ENCODE measurements at places on chromosomes 11 and 22.
A peak's percentile ranks its signal among the peaks of the same experiment; 100 is the strongest.

- DNase-seq, result no peak
Measured at GRCh38 chr11:109853156-109853776, 239.9 kb upstream of the ZC3H12C start.

- no peak for DNase-seq
Measured at GRCh38 chr11:38867338-38867737, 2269.3 kb upstream of the RAG2 start.

- DNase-seq, result no peak
Measured at GRCh38 chr22:44086271-44087088, 62.4 kb downstream of the PARVB start.

- DNase-seq, result no peak
Measured at GRCh38 chr11:123144707-123145106, 50.3 kb downstream of the CLMP start.

GRCh38 chr22:37057796-37058510 is 6.4 kb downstream of the KCTD17 start:
- no peak for DNase-seq

- DNase-seq, result no peak
Measured at GRCh38 chr11:15288863-15289262, 174.1 kb downstream of the INSC start.

GRCh38 chr22:34902335-34902734 is 163.6 kb upstream of the ISX start:
- DNase-seq, result no peak

DNA sequence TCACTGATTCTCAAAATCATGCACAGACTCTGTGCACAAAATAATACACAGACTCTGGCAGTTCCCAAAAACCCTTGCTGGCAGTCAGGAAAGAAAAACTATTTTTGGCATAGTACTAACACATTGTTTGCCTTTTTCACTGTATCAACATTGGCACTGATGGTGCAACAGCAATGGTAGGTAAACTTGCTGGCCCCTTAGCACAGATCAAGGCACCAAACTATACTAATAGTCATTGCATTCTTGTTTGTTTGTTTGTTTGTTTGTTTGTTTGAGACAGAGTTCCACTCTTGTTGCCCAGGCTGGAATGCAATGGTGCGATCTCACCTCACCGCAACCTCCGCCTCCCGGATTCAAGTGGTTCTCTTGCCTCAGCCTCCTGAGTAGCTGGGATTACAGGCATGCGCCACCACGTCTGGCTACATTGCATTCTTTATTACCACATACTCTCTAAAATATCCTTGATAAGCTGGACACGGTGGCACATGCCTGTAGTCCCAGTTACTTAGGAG is 81.0 kb upstream of the SLC6A5 start:
- no peak for DNase-seq

DNA sequence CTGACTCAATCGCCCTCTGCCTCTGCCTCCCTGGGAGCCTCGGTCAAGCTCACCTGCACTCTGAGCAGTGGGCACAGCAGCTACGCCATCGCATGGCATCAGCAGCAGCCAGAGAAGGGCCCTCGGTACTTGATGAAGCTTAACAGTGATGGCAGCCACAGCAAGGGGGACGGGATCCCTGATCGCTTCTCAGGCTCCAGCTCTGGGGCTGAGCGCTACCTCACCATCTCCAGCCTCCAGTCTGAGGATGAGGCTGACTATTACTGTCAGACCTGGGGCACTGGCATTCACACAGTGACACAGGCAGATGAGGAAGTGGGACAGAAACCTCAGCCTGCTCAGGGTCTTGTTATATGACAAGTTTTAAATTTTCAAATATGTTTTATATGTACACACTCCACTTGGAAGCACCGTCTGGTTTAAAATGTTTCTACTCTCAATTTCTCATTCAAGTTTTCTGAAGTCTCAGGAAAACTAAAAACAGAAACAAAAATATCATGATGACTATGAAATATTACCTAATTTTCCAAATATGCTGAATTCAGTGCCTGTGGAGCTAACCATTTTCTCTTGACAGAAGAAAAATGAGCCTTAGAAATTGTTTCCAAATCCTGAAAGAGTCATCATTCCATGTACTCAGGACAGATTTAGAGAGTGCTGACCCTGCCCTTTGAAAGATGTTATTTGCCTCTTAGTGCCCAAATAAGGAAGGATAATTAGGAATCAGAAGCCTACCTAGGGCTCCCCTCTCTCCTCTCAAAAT is 48.8 kb upstream of the TOP3B start:
- DNase-seq, result no peak

- peak; percentile 87 for DNase-seq
Measured at GRCh38 chr11:46537537-46538295, 56.1 kb downstream of the AMBRA1 start.

GRCh38 chr11:34602245-34602644 is 18.6 kb upstream of the EHF start:
- no peak for DNase-seq

GRCh38 chr22:46329616-46330015 is 5.9 kb upstream of the TRMU start:
- DNase-seq, result no peak

- DNase-seq, result peak; percentile 7
Measured at GRCh38 chr22:48756146-48757111, 1071.2 kb downstream of the BRD1 start.

GRCh38 chr22:39956932-39957664 is 3.1 kb upstream of the TMA7B start:
- DNase-seq, result no peak

- no peak for DNase-seq
Measured at GRCh38 chr11:73137944-73138274, 4.2 kb downstream of the FCHSD2 start.

DNA sequence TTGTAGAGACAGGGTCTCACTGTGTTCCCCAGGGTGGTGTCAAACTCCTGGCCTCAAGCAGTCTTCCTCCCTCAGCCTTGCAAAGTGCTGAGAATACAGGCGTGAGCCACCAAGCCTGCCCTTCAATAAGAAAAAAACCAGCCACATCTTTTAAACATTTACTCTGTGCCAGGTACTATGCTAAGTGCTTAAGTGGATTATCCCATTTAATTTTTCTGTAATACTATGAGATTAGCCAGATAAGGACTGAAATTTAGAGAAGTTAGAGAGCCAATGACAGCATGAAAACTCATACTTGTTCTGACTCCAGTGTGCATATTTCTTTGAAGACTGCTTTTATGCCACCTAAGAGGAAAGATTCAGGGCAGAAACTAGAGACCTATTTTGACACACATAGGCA is 35.7 kb downstream of the PPME1 start:
- DNase-seq, result no peak

DNA sequence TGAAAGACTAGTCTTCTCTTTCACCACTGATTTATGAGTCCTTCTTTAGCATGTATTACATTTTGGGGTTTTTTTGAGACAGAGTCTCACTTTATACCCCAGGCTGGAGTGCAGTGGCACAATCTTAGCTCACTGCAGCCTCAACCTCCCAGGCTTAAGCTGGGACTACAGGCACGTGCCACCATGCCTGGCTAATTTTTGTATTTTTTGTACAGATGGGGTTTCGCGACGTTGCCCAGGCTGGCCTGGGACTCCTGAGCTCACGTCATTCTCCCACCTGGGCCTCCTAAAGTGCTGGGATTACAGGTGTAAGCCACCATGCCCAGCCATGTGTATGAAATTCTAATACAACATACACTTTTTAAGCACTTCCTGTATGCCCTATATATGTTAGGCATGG is 26.3 kb upstream of the CXCR5 start:
- no peak for DNase-seq

DNA sequence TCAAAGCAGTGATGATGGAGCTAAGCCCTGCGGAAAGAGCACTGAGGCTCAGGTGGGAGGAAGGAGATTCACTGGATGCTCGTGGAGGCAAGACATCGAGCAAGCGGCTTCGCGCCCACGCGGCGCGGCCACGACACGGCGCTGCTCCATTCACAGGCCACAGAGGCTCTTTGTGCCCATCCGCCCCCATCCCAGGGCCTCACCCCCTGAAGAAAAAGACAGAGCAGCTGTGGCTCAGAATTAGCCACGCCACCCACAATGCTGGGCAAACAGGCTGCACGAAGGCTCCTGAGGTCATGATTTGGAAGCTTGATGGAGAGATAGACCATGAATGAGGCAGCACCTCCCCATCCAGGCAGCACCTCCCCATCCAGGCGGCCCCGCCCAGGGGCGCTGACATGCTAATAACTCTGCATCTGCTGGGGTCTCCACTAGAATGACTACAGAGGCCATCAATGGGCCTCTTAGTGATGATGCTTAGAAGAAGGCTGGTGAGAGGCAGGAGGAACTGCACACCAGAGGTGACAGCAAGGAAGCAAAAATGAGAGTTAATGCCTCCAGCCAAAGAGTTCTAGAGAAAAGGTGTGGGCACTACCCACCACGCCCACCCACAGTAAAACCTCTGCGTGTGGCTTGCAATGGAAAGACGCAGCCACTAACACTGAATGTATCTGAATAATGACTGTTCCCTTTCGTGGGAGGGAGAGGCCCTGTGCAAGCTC is 43.5 kb downstream of the MYH9 start:
- DNase-seq, result no peak

GRCh38 chr11:3989921-3990290 is 104.7 kb upstream of the RRM1 start:
- DNase-seq, result no peak

DNA sequence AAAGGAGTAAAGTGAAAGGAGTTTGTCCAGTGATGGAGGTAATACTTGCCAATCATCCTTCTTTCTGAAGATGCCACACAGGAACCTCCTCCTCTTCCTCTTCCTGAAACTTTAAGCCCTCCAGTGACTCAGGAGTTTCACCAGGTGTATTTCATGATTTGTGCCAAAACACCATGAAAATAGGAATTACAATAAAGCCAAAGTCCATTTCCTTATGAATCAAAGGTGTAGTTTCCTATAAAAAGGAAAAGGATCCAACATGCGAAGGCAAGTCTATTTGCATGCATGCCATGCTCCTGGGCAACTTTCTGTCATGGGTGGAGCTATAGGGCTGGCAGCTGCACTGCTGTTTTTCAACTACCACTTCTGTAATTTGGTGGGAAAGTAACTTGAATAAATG is 9.8 kb upstream of the POU2AF1 start:
- DNase-seq, result no peak

GRCh38 chr11:79116600-79116999 is 324.2 kb downstream of the TENM4 start:
- no peak for DNase-seq

GRCh38 chr11:90223248-90223585 is 368 bp upstream of the CHORDC1 start:
- no peak for DNase-seq

- DNase-seq, result no peak
Measured at GRCh38 chr11:19689281-19690000, 23.2 kb upstream of the NAV2 start.

- no peak for DNase-seq
Measured at GRCh38 chr11:122074022-122074421, 42.0 kb downstream of the BLID start.

GRCh38 chr11:109377039-109377742 is 44.8 kb upstream of the C11orf87 start:
- no peak for DNase-seq

DNA sequence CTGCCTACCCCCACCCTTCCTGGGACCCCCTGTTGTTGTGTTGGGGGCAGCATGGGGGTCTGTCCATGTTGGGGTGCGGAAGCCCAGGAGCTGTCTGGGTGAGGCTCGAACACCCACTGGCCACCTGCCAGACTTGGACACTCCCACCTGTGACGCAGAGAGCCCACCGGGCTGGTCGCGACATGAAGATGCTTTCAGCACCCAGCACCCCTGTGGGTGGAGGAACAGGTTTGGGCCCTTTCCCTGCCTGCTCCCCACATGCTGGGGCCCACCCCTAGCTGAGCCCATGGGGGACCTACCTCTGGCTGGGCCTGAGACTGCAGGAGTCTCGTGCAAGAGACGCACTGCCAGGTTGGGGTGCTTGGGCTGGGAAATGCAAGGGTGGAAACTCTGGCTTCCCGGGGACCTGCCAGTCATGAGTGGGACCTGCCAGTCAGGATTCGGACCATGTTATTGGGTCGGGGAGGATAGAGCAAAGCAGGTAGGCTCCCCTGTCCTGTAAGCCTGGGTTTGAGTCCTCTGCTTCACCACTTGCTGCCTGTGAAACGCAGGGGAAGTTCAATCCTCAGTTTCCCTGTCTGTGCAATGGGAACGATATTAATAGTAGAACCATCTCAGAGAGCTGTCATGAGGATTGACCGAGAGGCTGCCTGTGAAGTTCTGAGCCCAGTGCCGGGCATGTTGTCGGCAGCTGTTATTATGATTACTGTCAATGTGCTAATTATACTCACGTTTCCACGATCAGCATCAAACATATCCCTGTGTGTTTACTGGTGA is 24.1 kb downstream of the KIAA1671 start:
- no peak for DNase-seq

- DNase-seq, result no peak
Measured at GRCh38 chr11:94700622-94701021, 67.5 kb upstream of the AMOTL1 start.

- DNase-seq, result no peak
Measured at GRCh38 chr11:114987186-114987760, 308.9 kb downstream of the NXPE2 start.

GRCh38 chr11:3947061-3947460 is 91.6 kb downstream of the STIM1 start:
- no peak for DNase-seq

- DNase-seq, result no peak
Measured at GRCh38 chr22:49425356-49425755, 402.3 kb downstream of the BRD1 start.

DNA sequence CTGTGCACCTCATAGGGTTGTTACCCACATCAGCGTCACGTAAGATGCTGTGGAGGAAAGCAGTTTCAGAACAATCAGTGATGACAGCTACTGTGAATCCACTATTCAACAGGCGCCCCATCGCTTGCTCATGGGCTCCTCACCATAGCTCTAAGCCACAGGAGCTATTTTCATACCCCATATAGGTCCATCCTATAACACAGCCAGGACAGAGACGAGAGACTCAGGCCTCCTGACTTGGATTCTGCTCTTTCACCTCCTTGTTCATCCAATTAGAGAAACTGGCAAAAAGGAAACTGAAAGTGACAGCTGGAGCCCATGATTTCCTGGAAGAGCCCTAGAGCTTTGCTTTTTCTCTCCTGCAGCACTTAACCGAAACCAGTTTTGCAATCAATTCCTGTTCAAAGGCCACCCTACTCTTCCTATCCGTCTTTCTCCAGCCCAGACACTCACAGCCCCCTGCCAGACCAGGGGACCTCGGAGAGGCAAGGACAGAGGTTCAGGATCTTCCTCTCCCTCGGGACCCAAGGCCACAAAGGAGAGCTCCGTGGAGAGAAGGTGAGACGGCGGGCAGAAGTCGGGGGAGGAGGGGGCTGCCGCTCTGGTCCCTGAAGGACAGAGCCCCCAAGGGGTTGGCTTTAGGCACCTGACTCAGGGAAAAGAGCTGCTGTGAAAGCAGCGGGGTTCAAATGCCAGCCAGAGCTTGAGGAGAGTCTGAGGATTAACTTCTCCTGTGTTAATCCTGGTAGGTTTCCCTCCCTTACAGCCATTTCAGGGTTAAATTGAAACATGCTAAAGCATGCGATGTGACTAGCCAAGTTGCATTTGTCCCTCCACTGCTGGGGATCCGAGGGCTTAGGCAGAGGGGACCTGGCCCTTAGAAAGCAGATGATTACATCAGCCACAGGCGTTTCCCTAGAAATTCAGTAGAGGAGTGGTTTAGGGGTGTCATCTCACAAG is at the start of gene APOL6:
TSS of gene APOL6 (plus strand) at position 381 of the 960 bp plus-strand sequence. CDS start 7,980 bp downstream, outside the sequence.
- no peak for DNase-seq

All from iPS-NIHi11 (cell line).